ENCODE measurements at places on chromosomes 1 and 21.

GRCh38 chr1:204323887-204324286 lies 35.8 kb downstream of the PLEKHA6 start:
- no peak for DNase-seq

GRCh38 chr1:162147760-162148159 lies 78.3 kb downstream of the NOS1AP start:
- no peak for DNase-seq

GRCh38 chr1:189658381-189658780 lies 819.3 kb downstream of the BRINP3 start:
- DNase-seq = peak; percentile 43

DNA sequence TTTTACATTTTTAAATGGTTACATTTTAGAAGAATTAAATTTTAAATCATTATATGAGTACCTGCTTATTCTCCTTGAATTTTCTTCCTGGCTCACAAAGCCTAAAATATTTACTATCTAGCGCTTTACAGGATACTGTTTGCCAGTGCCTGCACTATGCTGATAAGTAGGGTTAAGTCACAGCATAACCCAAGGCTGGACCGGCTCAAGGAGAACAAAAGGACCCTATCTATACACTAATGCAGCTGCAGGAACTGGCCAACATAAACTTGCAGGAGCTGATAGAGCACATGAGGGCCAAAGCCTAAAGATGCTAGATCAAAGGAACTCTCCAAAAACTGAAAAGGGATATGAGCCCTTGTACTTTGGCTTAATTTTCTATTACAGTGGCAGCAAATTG lies 1086.9 kb upstream of the TMPRSS15 start:
- no peak for DNase-seq

GRCh38 chr1:217153361-217153760 lies 430.1 kb upstream of the ESRRG start:
- no peak for DNase-seq

DNA sequence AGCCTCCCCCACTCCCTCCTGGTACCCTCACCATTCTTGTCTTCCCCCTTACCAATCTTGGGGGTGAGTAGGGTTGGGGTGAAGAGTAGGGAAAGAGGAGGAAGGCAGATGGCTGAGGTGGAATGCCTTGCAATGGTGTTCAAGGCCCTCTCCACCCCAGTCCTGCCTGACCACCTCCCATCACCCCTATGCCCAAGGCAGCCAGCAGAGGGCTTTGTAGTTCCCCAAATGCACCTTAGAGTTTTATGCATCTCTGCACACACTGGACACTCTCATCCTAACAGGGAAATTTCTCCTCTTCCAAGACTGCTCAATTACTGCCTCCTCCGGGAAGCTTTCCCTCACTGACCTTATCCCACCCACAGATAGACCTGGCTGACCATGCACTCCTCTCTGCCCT lies 15.4 kb downstream of the KIF17 start:
- DNase-seq = no peak

- DNase-seq = no peak
These were observed 309.7 kb upstream of the LYPLAL1 start for GRCh38 chr1:218863987-218864386.

- peak; percentile 61 for DNase-seq
These were observed 120.5 kb upstream of the NGF start for GRCh38 chr1:115458426-115459114.
